ENCODE measurements at places on chromosomes 6 and 20.

DNA sequence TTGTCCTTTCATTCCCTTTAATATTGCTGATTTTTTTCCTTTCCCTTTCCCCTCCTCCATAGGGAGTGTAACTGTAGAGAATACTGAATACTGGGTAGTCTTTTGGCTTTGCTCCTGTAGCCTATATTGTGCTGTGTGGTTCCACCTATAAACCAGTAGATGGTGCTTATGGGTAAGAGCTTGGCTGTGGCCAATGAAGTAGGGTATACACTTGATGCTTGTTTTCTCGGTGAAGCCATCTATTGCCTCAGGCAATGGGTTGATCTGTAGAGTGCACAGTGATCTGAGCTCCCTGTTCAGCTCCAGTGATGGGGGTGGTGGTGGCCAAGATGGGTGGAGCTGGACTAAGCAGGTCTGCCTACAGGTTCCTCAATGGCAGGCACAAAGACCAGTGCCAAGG lies 203.3 kb upstream of the IMPG1 start:
- no peak for DNase-seq
- H3K36me3 ChIP-seq: no peaks in the 10 kb centered on the region
- H3K4me3 ChIP-seq: no peak overlapping the region
- no peak overlapping the region for H3K27ac ChIP-seq
- no peaks in the 10 kb centered on the region for H3K4me1 ChIP-seq

DNA sequence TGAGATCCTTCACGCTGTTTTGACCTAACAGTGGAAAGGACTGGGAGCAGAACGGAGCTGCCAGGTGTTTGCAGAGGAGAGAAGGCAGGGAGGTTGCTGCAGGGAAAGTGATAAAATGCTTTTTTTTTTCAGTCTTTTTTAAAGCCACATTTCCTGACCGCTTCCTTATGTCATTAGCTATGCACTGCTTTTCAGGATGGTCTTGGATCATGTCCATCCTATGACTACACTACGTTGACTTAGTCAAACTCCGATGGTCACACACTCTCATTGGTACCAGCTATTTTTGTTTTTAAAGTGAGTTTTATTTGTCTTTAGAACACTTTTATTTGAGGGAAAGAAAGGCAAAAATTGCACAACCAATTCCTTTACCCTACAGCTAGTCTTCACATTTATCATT lies 89.2 kb upstream of the EXOC2 start:
- H3K36me3 ChIP-seq: no peaks in the 10 kb centered on the region
- H3K27ac ChIP-seq: no peak overlapping the region
- no peaks in the 10 kb centered on the region for H3K27me3 ChIP-seq
- no peaks in the 10 kb centered on the region for H3K4me1 ChIP-seq
- DNase-seq: no peak

- H3K4me1 ChIP-seq: no peaks in the 10 kb centered on the region
- no peaks in the 10 kb centered on the region for H3K27me3 ChIP-seq
- H3K36me3 ChIP-seq: no peaks in the 10 kb centered on the region
- no peak overlapping the region for H3K4me3 ChIP-seq
- H3K27ac ChIP-seq: no peak overlapping the region
Measured at GRCh38 chr6:18501663-18502013, 114.5 kb downstream of the RNF144B start.

DNA sequence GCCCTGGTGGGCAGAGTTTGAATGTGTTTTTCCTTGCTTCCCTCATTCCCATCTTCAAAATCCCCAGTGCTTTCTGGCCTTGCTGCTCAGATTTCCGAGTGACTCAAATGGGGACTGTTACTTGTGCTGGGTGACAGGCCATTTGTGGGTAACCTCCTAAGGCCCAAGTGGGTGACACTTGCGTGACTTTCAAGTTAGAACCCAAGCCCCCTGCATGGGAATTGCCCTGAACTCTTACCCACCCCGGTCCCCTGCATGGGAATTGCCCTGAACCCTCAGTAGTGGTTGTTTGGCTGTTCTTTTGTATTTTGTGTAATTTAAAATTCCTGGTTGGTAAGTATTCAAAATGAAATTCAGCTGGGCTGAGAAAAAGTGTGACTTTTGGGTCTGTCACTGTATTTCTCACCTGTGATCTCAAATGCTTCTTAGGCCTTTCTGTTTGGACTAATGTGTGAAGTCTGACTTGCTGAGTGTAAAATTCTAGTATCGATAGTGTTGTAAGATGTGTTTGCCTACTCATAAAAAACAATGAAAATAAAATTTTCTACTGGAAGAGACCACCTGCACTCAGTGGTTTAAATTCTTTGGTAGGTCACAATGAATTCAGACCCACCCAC lies 12.4 kb upstream of the RBM38 start:
- H3K4me1 ChIP-seq: no peaks in the 10 kb centered on the region
- no peak for DNase-seq
- peaks cover 70% of the 10 kb centered on the region for H3K36me3 ChIP-seq
- no peak overlapping the region for H3K27ac ChIP-seq
- no peaks in the 10 kb centered on the region for H3K27me3 ChIP-seq

DNA sequence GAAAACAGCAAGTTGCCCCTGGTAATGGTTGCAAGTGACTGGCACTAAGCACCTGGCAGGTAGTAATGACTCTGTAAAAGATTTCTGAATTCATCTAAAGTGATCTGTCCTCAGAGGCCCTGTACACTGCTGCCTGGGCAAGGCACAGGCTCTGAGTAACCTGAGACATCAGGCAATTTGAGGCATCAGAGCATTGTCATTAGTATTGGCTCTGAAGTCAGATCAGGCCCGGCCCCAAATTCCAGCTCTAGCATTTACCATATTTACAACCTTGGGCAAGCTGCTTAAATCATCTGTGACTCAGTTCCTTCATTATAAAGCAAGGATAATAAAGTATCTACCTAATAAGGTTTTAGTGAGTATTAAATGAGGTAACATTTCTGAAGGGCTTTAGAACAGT lies 17.3 kb upstream of the TENT5A start:
- no peaks in the 10 kb centered on the region for H3K4me1 ChIP-seq
- H3K36me3 ChIP-seq: no peaks in the 10 kb centered on the region
- H3K27ac ChIP-seq: no peak overlapping the region
- H3K4me3 ChIP-seq: no peak overlapping the region
- H3K27me3 ChIP-seq: no peaks in the 10 kb centered on the region
- no peak for DNase-seq

- no peak for DNase-seq
- H3K27ac ChIP-seq: no peak overlapping the region
- H3K36me3 ChIP-seq: peaks cover 64% of the 10 kb centered on the region
- H3K4me1 ChIP-seq: no peaks in the 10 kb centered on the region
- no peak overlapping the region for H3K4me3 ChIP-seq
Measured at GRCh38 chr20:58432186-58432954, 43.3 kb downstream of the VAPB start.

DNA sequence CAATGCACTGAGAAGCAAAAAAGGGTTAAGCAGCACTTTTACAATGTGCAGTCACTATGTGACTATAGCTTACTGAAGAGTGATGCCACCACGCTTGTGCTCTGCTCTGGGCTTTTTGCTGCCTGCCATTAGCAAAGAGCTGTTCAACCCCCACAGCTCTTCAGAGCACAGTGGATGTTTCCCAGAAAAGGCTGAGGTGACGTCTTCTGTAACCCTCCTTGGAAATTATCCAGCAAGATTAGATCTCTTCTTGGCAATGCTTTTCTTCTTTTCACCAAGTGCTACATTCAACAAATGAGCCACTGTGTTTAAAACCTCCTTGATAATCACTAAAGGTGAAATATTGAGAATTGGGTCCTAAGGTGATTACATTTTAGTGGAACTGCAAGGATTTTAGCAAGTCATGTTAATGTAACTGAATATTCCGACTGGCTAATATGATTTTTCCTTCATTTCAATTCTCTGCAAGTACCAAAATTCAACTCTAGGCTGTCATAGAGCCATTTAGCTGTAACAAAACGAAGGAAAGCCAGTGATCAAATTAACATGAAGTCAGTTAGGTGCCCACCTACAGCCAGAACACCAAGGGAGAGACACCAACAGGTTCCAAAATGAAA lies 34.9 kb downstream of the ELOVL5 start:
- H3K27me3 ChIP-seq: no peaks in the 10 kb centered on the region
- peaks cover 9% of the 10 kb centered on the region for H3K4me1 ChIP-seq
- no peak for DNase-seq
- no peak overlapping the region for H3K27ac ChIP-seq
- no peak overlapping the region for H3K4me3 ChIP-seq

DNA sequence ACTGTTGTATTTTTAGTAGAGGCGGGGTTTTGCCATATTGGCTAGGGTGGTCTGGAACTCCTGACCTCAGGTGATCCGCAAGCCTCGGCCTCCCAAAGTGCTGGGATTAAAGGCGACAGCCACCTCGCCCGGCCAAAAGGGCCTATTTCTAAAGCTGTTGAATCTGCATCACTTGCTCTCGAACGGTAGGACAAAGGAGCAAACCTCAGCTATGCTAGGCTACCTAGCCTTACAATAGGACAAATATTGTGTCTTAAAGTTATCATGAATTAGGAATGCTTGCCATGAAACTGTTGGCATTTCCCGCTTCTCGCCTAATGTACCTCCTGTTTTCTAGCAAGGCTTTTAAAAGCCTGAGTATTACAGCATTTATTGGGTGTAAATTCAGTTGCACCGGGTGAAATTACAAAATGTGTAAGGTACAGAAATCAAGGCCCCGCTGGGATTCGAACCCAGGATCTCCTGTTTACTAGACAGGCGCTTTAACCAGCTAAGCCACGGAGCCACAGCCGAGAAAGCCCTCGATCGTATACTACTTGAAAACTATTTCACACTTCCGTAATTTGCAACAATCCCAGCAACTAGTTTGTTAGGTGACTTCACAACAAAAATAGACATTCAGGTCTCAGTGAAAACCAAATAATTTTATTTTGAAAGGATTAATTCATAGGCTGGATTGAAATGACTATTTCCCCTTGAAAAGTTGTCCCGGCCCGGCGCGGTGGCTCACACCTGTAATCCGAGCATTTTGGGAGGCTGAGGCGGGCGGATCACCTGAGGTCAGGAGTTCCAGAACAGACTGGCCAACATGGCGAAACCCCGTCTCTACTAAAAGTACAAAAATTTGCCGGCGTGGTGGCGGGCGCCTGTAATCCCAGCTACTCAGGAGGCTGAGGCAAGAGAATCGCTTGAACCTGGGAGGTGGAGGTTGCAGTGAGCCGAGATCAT lies 211.6 kb upstream of the ZNF184 start:
- H3K36me3 ChIP-seq: no peaks in the 10 kb centered on the region
- no peaks in the 10 kb centered on the region for H3K4me1 ChIP-seq
- H3K4me3 ChIP-seq: no peak overlapping the region
- H3K27me3 ChIP-seq: no peaks in the 10 kb centered on the region

DNA sequence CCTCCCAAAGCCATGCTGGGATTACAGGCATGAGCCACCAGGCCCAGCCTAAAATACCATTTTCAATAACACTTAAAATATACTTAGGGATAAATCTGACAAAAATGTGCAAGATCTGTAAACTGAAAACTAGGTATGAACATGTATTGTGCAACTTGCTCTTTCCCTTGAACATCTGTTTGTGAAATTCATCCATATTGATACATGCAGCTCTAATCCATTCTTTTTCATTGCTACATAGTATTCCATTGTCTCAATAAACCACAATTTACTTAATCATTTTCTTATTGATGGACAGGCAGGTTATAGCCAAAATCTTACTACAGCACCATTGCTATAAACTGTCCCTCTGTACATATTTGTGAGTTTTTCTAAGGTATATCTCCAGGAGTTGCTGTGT lies 4.7 kb upstream of the SLC22A16 start:
- no peaks in the 10 kb centered on the region for H3K4me1 ChIP-seq
- no peaks in the 10 kb centered on the region for H3K27me3 ChIP-seq
- no peak overlapping the region for H3K4me3 ChIP-seq

DNA sequence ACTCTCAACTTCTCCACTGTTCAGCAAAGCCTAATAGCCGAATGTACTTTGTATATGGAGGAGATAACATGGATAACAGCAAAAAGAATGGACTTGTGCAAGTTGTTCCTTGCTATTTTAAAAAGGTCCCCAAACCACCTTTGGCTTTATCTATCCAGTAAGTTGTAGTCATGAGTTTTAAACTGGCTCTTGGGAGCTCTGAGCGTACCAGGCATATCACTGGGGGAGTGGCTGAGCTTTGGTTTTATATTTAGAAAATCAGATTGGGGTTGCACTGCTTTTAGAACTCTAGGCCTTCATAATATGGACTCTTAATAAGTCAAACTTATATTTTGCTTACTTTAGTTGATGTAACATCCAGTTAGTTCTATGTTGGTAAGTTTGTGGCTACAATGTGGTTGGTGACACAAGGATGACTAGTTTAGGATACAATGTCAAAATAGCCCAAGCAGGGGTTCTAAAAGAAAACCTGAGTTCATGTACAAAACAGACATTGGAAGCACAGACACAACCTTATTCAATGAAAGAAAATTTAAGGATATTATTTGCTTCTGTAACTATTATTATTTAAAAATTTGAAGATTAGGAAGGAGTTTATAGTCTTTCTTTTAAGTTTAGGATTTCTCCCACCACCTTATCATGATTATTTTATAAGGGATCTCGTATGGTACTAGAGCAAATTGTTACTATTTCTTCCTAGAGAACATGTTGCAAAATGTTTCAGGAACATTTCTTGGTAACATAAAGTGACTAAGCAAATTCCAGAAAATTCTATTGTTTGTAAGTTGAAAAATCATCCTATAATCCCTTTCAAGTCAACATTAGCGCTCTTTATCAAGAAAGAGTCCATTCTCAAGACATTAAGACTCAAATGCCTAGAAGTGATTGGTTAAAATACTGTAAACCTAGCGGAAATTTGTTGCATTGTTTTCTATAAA lies 165.8 kb upstream of the SUPT3H start:
- DNase-seq: no peak
- H3K4me3 ChIP-seq: no peak overlapping the region
- H3K36me3 ChIP-seq: peaks cover 82% of the 10 kb centered on the region
- H3K27ac ChIP-seq: no peak overlapping the region

- no peaks in the 10 kb centered on the region for H3K27me3 ChIP-seq
- H3K4me3 ChIP-seq: peak overlapping the region; percentile 93
Measured at GRCh38 chr20:2652724-2653555, 508 bp downstream of the NOP56 start.

DNA sequence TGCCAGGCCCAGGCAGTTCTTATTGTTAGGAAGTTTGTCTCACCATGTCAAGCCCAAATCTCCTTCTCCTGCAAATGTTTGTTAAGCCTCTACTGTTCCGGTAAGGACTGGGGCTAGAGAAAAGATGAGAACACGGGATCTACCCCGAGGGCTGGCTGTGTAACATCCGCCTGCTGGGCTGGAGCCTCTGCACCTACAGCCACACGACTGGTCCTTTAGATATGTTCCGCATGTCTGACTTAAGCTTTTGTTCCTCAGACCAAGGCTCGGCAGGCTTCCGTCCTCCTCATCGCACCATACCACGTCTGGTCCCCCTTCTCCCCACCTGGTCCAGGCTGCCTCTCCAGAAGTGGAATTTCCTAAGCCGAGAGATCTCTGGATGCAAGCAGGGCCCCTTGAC lies 2.6 kb downstream of the GHRH start:
- no peaks in the 10 kb centered on the region for H3K27me3 ChIP-seq
- peak overlapping the region; percentile 86 for H3K27ac ChIP-seq
- no peak for DNase-seq
- no peaks in the 10 kb centered on the region for H3K36me3 ChIP-seq
- H3K4me3 ChIP-seq: no peak overlapping the region

GRCh38 chr6:53837865-53838769 lies 43.3 kb downstream of the LRRC1 start:
- peaks cover 29% of the 10 kb centered on the region for H3K4me1 ChIP-seq
- H3K4me3 ChIP-seq: no peak overlapping the region
- no peaks in the 10 kb centered on the region for H3K36me3 ChIP-seq
- peak overlapping the region; percentile 40 for H3K27ac ChIP-seq

GRCh38 chr20:38935285-38935684 lies 9.1 kb downstream of the FAM83D start:
- H3K4me1 ChIP-seq: no peaks in the 10 kb centered on the region
- no peak overlapping the region for H3K27ac ChIP-seq
- no peak overlapping the region for H3K4me3 ChIP-seq
- no peaks in the 10 kb centered on the region for H3K27me3 ChIP-seq
- H3K36me3 ChIP-seq: peaks cover 81% of the 10 kb centered on the region
- no peak for DNase-seq
